ENCODE measurements at places on chromosomes 2 and 18. TPM values are rescaled to one million over a fixed set of nuclear protein-coding genes. Genes with fewer than 3 reads are reported as not detected.

Gene TSPYL6
- total RNA-seq: not detected

Gene CTAGE1
- total RNA-seq: not detected

Gene SERPINB10
- total RNA-seq: not detected

Gene TXNDC2
- total RNA-seq: 0.12 TPM

Gene EFEMP1
- 40.9 TPM for total RNA-seq

Gene MC4R
- not detected for total RNA-seq

Gene G6PC2
- total RNA-seq: not detected

Gene UGT1A4
- 0.05 TPM for total RNA-seq

Gene GREB1
- 2.7 TPM for total RNA-seq

Gene MAB21L4
- not detected for total RNA-seq

Gene TUBA4B
- total RNA-seq: 0.26 TPM

Gene HOXD9
- total RNA-seq: 1.7 TPM

Gene TMEM200C
- not detected for total RNA-seq

Gene CYS1
- total RNA-seq: 1.4 TPM

Gene IL1R1
- 25.3 TPM for total RNA-seq

Gene DNAH7
- total RNA-seq: 1.4 TPM

Gene CPLX4
- not detected for total RNA-seq

Gene WNT6
- 0.24 TPM for total RNA-seq
